Activated gamma-delta T cell treated with Interleukin-2 at 50 U/mL for 16 hours (primary cell): ENCODE measurements at places on chromosomes 1 and 21.

- DNase-seq: no peak
Observed at GRCh38 chr1:46772571-46772970, 26.3 kb upstream of the CYP4B1 start.

GRCh38 chr1:70487910-70488665, 77.0 kb downstream of the CTH start:
- DNase-seq: no peak

- no peak for DNase-seq
Observed at GRCh38 chr21:45517249-45518065, 24.8 kb downstream of the SLC19A1 start.

DNA sequence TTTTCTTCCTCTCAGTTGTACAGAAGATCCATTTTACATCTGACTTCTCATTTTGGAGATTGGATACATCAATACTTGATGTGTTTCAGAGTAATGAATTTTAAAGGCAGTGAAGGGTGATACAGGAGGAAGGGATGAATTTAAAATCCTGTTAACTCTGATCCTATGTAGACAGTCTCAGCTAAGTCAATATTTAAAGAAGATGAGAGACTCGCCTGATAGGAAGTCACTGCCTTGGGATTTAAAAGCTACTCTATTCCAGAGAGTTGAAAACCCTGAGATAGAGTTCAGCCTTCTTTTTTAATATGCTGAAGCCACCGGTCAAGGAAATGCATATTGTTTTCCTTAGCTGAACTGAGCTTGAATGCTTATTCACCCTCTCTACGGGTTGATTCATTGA, 42.7 kb downstream of the HUNK start:
- DNase-seq: no peak

DNA sequence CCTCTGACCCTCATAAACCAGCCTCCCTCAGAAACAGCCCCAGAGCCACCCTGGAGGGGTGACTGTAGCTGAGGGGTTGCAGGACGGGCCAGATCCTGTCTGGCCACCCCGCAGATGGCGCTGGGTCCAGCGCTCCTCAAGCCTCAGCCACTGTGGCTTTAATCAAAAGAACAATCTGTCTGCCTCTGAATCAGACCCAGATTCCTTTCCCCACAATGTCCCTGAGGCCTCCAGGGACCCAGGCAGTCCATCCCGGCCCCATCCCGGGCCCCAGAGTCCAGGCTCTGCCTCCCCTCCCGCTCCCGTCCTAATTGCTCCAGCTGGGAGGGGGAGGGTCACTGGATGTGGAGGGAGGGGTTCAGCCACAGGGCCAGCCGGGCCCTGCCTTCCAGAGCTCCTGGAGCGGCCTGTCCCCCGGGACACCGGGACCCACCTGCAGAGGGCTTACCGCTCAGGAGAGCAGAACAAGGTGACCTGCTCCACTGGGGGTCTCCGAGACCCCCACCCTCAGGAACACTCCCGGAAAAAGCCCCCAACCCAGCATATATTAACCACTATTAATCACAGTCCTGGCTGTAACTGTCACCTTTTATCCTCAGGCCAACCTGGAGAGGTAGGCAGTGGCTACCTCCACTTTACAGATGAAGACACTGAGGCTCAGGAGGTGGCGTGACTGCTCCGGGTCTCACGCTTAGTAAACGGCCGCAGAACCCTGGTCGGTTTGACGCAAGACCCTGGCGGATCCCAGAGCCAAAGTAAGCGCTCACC, 836 bp upstream of the FBLIM1 start:
- no peak for DNase-seq

GRCh38 chr1:185869590-185869989, 135.4 kb downstream of the HMCN1 start:
- no peak for DNase-seq

DNA sequence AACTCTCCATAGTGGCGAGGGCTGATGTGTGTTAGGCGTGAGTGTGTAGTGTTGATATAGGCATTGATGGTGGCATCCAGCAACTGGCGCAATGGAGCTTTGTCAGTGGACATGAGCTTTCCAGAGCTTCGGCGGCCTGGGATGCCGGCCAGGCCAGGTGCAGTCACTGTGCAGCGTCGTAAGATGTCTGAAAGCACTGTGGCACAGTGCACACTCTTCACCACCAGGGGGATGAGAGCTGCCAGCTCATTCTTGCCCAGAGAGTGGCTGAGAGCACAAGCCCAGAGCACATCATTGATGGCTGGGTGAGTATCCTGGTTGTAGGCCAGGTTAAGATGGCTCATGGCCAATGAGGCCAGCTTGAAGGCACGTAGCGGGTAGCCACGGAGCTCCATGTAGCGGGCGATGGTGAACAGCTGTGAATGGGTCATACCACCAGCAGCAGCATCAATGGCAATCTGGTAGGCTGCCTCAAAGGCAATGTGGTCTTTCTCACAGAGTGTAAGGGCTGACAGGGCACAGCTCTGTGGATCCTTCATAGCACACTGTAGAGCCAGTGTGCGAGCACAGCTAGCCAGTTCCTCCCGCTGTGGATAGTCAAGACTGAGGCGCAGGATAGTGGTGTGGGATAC, 6.7 kb downstream of the UROD start:
- peak; percentile 49 for DNase-seq
